ENCODE measurements at places on chromosomes 4 and X.

GRCh38 chr4:101155945-101156344, 191.4 kb downstream of the PPP3CA start:
- DNase-seq = no peak

DNA sequence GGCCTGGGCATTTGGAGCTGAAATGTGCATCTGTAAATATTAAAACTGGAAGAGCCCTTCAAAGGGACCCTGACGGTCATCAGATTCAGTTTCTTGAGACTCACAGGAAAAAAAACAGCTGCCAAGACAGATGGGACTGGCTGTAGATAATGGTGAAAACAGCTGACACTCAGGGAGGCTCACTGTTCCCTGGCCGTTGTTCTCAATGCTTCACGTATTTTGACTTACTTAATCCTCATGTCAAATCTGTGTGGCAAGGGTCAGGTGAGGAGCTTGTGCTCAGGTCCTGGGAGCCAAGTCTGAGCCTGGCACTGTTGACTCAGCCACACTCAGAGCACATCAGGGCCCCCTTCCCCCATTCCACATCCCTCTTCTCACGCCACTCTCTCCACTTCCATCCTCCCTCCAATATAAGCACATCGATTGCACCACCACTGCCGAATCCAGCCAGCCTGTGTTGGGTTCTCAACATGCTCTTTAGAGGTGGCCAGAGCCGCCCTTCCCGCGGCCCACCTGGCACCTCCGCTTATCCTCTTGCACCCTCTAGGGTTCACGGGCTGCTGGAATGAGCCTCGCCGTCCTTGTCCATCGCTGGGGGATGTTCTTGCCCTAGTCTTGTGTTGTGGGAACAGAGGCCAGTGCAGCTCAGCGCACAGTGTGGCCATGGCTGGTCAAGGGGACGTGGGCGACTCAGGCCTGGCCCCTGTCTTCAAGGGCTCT, 40.1 kb downstream of the EVC start:
- DNase-seq = no peak

DNA sequence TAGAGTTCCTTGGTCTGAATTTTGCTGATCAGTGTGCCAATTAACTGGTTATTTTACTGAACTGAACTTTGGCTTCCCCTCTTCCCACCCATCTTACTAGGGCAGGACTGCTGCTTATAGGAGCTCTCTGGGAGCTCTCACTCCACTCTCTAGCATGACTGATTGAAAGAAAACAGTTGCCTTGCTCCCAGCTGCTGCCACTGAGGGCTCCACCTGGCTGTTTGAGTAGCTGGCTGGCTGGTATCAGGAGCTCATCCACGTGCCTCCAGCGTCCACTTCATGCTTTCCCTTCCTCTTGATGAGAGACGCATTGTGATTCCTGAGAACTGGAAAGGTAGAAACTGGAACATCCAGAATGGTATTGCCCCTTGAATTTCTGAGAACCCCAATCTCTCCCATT, 73.0 kb upstream of the KLHL13 start:
- DNase-seq = no peak

GRCh38 chr4:167248271-167248670, 14.0 kb upstream of the SPOCK3 start:
- no peak for DNase-seq

DNA sequence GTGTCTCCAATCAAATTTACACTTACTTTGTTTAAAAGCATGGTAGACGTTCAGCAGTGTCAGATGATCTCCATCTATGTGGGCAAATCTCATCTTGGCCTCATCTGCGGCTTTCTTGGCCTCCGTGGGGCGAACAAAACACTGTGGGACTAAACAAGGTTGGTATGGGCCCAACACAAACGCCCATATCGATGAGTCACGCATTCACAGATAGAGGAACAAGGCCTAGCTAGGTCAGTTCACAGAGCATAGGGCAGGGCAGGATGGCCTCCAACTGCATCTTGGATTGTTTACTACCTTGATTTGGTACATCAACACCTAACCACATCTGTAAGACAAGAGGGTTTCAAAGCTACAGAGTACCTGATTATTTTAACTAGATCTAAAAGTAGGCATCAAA, 47.3 kb downstream of the DHX15 start:
- no peak for DNase-seq

DNA sequence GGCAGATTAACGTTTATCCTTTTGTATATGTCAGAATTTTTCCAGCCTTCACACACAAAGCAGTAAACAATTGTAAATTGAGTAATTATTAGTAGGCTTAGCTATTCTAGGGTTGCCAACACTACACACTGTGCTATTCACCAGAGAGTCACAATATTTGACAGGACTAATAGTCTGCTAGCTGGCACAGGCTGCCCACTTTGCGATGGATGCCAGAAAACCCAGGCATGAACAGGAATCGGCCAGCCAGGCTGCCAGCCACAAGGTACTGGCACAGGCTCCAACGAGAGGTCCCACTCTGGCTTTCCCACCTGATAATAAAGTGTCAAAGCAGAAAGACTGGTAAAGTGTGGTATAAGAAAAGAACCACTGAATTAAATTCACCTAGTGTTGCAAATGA, 94.8 kb downstream of the TET2 start:
- DNase-seq = no peak

DNA sequence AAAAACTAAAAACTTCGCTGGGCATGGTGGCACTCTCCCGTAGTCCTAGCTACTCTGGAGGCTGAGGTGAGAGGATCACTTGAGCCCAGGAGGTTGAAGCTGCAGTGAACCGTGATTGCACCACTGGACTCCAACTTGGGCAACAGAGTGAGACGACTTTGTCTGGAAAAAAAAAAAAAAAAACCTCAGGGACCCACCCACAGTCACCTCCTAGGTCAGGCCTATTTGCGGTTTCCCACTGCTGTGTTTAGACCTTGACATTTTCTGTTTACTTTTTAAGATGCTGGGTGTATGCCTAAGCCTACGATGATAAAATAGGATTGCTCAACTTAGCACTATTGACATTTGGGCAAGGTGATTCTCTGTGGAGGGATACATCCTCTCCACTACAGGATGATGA, 197.4 kb upstream of the TBL1X start:
- DNase-seq = no peak

- no peak for DNase-seq
Measured at GRCh38 chr4:154489558-154490233, 1.9 kb downstream of the DCHS2 start.

DNA sequence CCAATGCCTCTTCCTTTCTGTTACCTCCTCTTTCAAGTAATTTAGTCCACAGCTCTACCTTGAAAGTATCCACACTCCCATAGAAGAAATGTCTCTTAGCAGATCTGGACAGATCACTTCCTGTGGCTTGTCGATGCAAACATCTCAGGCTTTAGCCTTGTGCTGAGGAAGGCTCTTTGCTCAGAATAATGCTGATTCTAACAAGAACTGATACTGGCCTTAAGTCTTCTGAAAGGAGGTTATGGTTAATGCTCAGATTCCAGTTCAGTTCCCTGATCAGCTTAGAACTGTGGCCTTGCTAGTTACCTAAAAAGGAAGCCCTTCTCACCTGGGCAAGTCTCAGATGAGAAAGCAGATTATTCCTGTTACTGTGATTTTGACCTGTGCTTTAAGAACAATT, 230.1 kb upstream of the FAT4 start:
- DNase-seq = no peak

DNA sequence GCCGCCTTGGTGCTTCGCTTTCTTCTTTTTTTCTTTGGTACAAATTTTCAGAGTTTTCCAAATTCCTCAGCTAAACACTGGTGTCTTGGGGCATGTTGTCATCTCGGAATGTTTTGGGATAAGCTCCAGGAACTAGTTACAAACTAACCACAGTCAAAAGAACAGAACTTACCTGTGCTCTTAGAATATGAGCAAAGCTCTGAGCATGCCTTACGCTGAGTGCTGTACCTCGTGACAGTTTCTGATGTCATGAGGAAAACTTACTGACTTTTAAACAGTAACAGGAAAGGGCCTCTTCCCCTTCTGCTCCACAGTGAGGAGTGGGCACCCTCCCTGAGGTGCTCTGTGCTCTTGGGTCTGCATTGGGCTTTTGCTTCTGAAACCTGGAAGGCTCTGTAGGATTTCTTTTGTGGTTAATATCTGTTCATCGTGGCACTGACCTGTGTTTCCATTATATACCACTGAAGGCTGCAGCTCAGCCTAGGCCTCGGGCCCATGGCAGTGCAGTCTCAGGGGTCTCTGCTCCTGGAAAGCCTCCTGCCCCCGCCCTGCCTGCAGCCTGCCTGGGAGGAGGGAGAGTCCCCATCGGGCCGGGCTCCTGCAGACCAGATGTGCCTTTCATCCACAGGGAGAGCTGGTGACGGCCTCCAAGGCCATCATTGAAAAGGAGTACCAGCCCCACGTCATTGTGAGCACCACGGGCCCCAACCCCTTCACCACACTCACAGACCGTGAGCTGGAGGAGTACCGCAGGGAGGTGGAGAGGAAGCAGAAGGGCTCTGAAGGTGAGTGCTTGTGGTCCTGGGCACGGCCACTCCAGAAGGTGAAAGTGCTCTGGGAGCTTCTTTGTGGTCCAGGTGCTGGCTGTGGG, 48.7 kb downstream of the NOP14 start:
- DNase-seq = no peak

All from stimulated activated CD4-positive, alpha-beta T cell treated with anti-CD3 and anti-CD28 coated beads, Interleukin-15, amount 100 ng/mL, for 1 hour (primary cell).